MCF 10A (cell line): ENCODE measurements at places on chromosomes 13 and 19.

- DNase-seq = no peak
These were observed 7.8 kb upstream of the DGKH start for GRCh38 chr13:42040730-42041010.

DNA sequence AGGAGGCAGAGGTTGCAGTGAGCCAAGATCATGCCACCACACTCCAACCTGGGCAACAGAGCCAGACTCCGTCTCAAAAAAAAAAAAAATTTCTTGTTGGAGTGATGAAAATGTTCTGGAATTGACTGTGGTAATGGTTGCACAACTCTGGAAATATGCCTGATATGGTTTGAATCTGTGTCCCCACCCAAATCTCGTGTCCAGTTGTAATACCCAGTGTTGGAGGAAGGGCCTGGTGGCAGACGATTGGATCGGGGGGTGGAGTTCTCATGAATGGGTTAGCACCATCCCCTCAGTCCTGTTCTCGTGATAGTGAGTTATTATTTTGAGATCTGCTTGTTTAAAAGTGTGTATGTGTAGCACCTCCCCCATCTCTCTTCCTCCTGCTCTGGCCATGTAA is 41.1 kb upstream of the MAP3K10 start:
- no peak for DNase-seq

GRCh38 chr13:110431425-110432294 is 124.6 kb downstream of the COL4A2 start:
- no peak for DNase-seq

GRCh38 chr13:113929628-113930615 is 44.0 kb downstream of the C13orf46 start:
- DNase-seq = no peak

GRCh38 chr19:5627395-5627904 is 4.6 kb downstream of the SAFB start:
- no peak for DNase-seq

GRCh38 chr19:32406161-32407003 is 812 bp downstream of the DPY19L3 start:
- DNase-seq = peak; percentile 5

DNA sequence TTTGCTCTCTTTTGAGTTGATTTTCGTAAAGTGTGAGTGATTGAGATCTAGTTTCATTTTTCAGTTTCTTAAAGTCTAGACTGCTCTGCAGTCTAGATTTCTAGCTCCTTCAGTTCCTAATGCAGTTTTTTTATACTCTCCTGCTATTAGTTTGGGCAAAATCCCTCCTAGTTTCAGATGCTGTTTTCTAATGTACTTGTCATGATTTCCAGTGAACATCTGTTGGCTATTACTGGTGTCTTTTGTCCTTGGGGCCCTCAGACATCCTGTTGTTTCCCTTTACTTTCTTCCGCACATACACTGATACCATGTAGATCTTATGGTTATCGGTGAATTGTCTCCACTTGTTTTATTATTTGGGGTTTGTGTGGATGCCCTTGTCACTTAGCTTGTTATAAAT is 292.1 kb downstream of the TDRD3 start:
- DNase-seq = no peak

DNA sequence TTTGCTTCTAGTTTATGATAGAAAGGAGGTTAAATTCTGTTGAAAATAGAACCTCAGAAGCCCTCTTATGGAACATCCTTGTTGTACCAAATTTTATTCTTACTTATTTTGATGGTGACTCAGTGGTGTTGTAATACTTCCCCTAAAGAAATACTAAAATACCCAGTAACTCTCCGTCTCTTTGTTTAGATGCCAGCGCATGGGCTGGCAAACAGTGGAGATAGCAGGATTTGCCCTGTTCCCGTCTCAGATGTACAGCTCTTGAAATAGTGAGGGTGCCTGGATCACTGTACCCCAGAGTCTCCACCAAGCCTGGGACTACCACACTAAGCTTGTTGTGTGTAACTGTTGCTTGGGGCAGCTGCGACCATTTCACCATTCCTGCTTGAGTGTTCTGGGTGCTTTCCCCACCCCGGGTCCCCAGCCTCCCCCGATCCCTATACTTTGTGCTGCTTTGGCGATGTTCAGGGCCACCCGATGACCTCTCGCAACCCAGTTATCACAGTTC is 67.0 kb upstream of the TEX29 start:
- DNase-seq = peak; percentile 66

- peak; percentile 29 for DNase-seq
These were observed 692.6 kb upstream of the SLITRK1 start for GRCh38 chr13:84574851-84575250.

DNA sequence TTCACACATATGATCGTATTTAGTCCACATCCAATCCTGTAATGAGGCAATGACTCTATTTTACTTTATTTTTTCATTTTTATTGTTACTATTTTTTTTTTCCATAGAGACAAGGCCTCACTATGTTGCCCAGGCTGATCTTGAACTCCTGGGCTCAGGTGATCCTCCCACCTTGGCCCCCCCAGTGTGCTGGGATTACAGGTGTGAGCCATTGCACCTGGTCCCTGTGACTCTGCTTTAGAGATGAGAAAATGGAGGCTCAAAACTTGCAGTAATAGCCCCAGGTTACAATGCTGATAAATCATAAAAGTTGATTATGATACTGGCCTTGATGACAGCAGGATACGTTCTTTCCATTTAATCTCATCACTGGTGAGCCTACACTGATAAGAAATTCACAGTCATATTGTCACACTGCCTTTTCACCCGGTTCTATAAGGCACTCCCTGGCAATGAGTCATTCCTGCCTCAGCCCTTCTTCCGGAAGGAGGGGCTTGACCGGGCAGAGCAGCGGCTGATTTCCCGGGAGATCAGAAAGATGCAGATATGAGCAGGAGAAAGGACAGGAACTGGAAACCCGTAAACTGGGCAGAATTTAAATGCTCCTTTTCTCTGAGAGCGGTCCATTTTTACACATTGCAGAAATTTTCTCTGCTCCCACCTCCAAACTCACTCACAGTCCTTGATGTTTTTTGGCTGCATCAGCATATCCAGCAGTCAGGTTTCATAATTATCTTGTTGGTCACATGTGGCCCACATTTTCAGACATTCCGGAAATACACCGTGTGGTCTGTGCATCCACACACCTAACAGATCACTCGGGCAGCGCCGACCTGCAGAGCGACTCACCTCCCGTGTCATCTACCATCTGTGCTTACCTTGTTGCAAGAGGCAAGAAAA is 616.4 kb downstream of the EFNB2 start:
- DNase-seq = peak; percentile 83

DNA sequence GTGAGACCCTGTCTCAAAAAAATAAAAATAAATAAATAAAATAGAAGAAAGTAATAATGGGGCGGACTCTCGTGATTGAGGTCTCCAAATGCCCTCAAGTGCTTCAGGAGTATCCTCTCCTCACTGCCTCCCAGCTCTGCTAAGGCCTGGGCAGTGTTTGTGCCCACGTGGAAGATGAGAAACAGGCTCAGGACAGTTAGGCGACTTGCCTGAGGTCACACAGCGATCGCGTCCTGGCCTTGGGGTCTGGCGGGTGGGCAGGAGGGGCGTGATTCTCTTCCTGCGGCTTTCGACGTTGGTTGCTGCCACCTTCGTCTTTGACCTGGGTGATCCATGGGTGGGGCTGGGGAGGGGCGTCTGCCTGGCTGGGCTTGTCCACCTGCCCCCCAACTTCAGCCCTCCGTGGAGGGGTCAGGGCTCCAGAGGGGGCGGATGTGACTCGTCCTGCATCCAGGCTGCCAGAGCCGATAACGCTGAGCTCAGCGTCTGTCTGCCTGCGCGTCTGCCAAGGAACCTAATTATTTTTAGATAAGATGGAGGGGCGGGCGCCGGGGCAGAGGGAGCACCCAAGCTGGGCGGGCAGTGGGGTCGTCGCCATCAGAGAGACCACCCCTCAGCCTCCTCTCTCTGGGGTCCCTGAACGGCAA is 56.9 kb downstream of the NFIC start:
- DNase-seq = no peak

DNA sequence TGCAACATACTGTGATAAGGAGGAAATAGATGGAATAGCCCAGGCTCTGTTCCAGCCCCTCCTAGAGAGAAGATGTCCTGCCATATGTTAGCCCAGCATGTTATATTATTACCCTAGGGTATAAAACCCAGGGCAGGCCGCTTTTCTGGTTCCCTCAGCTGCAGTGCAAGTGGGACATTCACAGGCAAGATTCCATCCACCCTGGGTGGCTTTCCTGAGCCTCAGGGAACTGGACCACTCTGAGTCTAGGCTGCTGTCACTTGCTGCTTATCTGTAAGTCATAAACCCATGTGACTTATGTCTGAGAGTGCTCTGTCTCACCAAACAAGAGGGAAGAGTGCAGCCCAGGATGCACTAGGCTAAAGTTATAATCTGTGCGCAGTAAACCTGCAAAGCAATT is 413.2 kb downstream of the MZT1 start:
- DNase-seq = no peak

DNA sequence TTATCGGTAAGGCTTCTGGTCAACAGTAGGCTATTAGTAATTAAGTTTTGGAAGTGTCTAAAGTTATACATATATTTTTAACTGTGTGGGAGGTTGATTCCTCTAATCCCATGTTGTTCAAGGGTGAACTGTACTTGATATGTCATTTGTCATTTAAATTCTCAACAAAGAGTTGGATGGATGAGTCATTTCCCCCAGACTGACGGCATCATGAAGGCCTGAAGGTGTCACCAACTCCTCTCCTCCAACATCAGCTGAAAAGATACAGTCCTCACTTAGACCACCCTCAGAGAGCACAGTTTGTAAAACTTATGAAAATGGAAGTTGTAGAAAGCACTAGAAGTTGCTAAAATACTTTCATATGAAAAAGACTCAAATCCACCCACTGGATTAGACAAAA is 48.8 kb downstream of the DCLK1 start:
- no peak for DNase-seq

- no peak for DNase-seq
These were observed 1925.8 kb upstream of the PRR20A start for GRCh38 chr13:55214841-55215345.

DNA sequence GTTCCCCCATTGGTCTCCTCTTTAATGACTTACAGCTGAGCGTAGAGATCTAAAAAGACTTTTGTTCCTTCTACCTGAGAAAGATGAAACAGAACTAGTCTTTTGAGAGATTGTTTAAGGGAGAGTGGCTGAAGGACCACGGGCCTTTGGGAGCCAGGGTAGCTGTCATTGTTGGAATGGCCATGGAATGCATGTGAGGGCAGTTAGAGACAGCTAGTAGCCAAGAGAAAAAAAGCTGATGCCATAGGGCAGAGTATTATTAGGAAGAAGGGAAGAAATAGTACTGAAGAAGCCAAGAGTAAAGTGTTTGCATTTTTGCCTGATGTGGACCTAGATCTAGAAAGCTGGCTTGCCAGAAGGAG is 5.6 kb downstream of the ZNF507 start:
- DNase-seq = no peak

- DNase-seq = peak; percentile 44
These were observed 9.8 kb upstream of the ARRDC2 start for GRCh38 chr19:17997969-17998826.

DNA sequence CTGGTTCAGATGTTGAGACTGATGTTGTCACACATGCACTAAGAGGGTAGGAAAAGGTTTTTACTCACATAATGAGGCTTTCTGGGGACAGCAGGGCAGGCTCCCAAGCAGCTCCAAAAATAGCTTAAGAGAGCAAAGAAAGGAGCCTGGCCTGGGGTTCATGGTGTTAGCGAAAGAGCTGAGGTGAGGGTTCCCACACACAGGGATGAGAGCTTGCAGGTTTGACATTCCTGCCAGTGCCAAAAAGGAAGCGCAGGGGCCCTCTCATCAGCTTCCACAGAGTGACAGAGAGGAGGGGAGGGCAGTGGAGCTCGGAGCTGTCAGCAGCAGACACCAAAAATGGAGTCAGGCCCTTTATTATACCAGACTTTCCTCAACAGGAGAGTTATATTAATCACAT is 65.5 kb upstream of the FAM216B start:
- DNase-seq = no peak

DNA sequence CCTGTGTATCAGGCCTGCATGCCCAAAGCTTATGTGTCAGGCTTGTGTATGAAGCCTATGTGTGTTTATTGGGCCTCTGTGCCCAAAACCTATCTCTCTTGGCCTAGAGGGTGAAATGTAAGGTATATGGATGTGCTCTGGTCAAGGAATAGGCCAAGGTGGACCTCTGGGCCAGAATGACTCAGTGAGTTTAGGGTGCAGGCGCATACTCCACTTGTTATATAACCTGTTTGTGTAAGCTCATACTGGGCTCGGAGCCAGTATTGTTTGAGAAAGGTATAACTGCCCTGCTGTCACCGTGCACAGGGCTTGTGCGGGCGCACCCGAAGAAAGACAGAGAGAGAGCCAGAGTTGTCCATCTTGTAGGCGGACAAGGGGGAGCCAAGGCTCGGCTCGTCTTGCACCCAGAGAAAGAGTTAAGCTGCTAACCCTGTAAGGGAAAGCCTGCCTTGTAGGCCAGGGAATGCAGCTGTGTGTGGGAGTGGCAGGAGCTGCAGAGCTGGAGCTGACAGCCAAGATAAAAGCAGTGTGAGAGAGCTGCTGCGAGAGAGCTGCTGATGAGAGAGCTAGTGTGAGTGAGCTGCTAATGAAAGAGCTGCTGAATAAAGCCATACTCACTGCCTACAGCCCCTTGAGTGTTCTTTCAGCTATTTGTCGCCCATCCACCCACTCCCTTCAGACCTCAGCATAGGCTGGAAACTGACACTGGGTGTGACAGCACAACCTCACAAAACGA is 43.4 kb upstream of the N4BP2L1 start:
- DNase-seq = peak; percentile 11

DNA sequence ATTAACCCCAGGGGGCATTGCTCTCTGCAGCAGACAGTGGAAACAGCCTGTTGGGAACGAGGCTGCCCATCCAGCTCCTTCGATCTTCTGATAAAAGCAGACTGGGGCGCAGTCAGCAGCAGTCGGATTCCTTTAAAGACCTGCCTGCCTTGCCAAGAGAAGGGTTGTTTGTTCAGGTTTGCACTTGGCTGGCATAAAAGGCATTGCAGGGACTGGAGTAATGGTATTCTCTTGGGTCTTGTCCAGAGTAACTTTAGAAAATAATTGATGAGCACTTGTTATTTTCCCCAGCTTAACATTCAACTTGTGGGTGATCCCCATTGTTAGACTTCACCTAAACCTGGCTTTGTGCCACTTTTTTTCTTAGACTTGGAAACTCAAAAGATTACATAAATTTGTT is 67.3 kb upstream of the SLC10A2 start:
- peak; percentile 4 for DNase-seq

GRCh38 chr13:113119822-113120189 is 2.8 kb upstream of the F10 start:
- no peak for DNase-seq

DNA sequence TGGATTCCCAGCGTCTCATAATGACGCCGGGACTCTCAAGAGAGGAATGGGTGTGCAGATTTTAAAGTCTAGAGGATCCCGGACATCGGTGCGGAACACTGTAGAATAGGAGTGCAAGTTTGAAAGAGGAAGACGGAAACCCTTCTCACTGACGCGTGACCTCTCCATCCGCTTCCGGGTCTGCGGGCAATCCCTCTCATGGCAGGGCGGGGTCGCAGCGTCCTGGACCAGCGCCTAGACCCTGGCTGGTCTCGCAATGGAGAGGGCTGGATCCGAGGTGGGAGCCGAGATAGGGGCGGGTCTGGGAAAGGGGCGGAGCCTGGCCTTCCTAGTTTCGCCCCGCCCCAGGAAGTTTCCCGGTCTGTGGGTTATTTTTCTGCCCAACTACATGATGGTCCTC is 4.6 kb upstream of the ZNF845 start:
- no peak for DNase-seq

- DNase-seq = no peak
These were observed 153.5 kb downstream of the LMO7 start for GRCh38 chr13:75789451-75790197.
